ENCODE measurements at places on chromosomes 7 and 10.

GRCh38 chr7:132815696-132816311 is 239.5 kb upstream of the PLXNA4 start:
- DNase-seq = peak; percentile 50

- DNase-seq = no peak
Measured at GRCh38 chr7:71835056-71835455, 577.1 kb downstream of the CALN1 start.

GRCh38 chr7:128422842-128423241 is 13.1 kb upstream of the IMPDH1 start:
- DNase-seq = peak; percentile 92

DNA sequence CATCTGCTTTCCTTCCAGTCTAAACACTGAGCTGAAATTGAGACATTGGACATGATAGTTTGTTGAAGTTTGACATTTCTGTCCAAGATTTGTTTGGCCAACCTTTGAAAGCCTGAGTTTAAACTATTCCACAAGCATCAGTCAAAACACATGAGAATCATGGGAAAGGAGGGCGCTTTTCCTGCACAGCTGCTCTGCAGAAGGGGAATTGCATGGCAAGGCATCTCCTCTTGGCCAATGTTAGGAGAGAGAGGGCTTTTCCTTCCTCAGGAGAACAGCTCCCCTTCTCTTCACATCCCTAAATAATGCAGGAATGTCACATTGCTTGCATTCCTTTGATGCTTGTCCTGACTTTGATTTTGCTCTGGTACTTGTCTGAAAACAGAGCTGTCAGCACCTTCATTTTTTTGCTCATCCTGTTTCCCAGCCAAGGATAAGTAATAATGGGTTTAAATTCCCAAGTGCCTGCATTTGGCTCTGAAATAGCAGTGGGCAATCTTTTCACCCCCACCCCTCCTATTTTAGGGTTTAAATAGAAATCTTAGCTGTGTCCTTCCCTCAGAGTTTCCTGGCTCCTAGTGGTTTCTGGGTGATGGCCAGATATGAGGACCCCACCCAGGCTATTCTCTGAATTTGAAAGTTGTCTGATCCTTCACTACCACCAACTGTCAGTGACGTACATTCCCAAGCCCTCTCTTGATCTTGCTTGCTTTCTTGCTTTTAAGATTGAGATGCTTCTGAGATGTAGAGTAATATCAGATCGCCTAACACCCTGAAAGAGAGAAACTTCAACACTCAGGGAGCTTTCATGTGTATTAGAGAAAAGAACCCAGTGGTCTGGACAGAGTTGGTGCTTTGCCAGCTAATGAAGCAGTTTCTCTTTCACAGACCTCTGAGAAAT is 75.2 kb upstream of the NPVF start:
- DNase-seq = peak; percentile 77

DNA sequence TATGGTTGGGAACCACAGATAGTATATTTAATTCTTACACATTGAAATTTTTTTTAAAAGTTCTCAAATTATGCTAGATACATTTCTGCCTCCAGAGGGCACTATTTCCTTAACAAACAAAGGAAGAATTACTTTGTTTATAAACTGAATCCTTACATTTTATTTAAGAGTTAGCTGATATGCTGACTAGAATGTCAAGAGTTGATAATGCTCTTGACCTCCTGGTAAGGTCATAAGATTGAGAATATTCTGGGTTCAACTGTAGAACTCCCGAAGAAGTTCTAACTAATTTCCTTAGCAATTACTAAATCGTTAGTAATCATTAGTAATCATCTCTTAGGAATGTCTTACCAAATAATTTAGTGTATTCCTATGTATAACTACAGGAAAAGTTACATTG is 95.3 kb upstream of the CYP26C1 start:
- DNase-seq = peak; percentile 20

GRCh38 chr10:33306126-33306525 is 28.3 kb downstream of the NRP1 start:
- DNase-seq = no peak

- DNase-seq = peak; percentile 48
Measured at GRCh38 chr10:72243822-72244437, 27.9 kb upstream of the ASCC1 start.

DNA sequence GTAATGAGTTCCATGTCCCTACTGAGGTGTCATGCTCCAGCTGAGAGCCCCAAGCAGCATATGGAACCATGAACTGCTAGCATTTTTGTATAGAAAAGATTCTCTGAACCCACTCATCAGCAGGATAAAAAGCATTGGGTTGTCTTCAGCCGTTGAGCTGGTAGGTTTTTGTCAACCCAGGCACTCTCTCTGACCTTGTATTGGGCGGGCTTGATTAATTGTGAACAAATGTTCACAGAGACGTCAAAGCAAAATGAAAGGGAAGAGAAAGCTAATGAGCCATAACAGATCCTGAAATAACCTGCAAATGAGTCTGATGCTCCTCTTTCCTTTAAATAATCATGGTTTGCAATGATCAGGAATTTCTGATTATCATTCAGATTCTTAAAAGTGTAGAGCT is 924.7 kb upstream of the CELF2 start:
- DNase-seq = no peak

DNA sequence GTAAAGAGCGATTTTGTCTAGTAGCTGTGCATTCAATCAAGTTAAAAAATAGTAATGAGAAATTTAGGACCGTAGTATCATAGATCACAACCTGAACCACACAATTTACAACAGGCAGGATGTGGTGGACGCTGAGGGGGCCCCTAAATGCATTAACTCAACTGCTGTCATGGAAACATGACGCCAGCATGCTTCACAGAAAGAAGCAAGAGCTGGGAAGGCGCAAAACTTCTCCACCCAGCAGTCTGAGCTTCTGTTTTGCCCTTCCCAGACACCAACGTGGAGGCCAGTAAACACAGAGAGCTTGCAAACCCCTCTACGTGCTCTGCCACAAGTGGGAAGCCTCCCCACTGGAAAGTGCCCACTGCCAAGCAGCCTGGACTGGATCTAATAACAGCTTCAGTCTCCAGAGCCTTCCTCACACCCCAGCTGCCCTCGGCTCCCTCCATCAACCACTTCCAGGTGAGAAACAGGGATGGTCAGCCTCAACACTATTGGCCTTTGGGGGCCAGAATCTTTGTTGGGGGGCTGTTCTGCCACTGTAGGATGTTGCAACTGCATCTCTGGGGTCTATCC is 151.8 kb downstream of the SFMBT2 start:
- no peak for DNase-seq

- no peak for DNase-seq
Measured at GRCh38 chr10:10056961-10057360, 960.7 kb upstream of the CELF2 start.

- peak; percentile 95 for DNase-seq
Measured at GRCh38 chr7:23470330-23471105, at the start of gene IGF2BP3. Gene IGF2BP3, minus strand, starts transcription at chr7:23470491. Its CDS starts 381 bp downstream, at chr7:23470110.

GRCh38 chr7:3682028-3682710 is 381.1 kb downstream of the SDK1 start:
- no peak for DNase-seq

DNA sequence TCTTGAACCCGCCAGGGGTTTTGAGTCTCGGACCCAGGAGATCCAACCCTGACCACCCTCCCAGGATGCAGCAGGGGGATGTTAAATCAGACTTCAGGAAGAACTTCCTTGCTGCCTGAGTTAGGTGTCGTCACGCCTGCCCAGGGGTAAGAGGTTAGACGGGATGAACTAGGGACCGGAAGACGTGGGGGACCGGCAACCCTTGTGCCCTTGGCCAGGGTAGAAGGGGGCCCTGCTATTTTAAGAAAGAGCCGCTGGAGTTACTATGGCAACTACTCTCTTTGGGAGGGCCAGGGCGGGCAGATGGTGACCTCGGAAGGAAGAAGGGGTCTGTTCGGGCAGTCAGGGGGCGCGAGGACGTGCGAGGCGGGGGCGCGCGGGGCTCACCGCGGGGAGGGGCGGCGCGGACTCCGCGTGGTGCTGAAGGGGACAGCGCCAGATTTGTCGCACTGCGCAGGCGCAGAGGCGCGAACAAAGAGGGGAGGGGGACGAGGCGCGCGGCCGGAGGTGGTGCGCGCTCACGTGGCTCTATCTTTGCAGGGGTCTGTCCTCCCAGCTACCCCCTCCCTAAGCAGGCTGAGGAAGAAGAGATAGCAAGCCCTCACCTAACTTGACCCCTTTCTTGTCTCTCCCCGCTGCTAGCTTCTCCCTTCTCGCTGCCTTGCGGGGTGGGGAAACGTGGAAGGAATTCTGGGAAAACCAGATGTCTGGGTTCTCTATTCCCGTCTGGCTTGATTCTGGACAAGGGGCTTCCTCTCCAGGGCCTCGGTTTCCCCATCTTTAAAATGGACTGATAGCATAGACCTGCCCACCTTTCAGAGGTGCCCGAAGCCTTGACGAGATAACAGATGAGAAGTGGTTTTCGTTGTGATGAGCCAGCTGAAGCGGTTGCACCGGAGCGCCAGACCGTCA is 940 bp upstream of the PSD start:
- peak; percentile 70 for DNase-seq

DNA sequence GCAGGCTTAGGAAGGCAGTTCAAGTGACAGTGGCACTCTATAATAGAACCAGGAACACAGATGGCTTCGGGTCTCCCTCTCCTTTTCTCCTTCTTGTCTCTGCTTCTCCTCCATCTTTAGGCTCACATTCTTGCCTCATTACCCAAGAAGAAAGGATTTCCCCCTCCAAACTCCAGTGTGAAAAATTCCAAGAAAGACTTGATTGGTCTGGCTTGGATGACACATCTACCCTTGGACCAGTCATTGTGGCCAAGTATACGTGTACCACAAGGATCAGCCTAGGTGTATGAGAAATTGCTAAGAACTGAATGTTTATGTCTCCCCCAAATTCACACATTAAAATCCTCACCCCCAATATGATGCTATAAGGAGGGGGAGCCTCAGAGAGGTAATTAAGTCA is 53.9 kb downstream of the PRTFDC1 start:
- no peak for DNase-seq

GRCh38 chr10:125661941-125662515 is 20.9 kb downstream of the TEX36 start:
- no peak for DNase-seq

- no peak for DNase-seq
Measured at GRCh38 chr10:123042708-123043408, 34.1 kb downstream of the ACADSB start.

- no peak for DNase-seq
Measured at GRCh38 chr10:83078160-83078559, 1061.1 kb upstream of the GHITM start.

DNA sequence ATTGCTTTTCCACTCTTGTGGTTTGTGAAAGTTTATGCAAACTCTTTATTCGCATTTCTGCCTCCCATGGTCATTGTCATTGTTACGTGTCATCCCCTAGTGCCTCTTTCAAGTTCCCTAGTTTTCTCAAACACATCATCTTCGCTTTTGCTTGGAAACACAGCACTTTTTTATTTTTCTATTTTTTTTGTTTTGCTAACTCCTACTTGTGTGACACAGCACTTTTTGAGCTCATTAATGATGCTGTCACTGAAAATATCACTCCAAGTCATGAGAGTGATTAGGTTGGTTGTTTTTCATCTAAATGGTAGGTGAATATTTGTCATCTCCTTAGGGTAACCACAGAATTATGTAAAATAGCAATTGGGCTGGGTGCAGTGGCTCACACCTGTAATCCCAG is 8.5 kb upstream of the STX1A start:
- no peak for DNase-seq

- no peak for DNase-seq
Measured at GRCh38 chr10:91487911-91488582, 77.9 kb downstream of the HECTD2 start.

DNA sequence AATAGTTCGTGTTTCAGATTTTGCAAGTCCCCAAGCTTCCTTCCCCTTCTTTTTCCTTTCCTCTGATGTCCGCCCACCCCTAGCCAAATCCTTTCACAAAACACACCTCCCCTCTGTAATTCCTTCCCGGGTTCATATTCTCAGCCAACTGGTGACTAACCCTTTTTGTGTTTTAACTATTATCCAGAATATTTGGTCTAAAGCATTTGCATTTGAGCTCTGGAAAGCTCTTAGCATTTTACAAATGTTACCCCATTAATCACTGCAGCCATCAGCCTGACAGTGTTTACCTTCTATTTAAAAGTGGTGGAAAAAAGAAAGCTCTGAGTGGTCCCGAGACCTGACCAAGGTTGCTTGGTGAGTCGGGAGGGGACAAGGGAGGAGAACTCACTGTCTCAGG is 139.0 kb downstream of the CREB5 start:
- no peak for DNase-seq

DNA sequence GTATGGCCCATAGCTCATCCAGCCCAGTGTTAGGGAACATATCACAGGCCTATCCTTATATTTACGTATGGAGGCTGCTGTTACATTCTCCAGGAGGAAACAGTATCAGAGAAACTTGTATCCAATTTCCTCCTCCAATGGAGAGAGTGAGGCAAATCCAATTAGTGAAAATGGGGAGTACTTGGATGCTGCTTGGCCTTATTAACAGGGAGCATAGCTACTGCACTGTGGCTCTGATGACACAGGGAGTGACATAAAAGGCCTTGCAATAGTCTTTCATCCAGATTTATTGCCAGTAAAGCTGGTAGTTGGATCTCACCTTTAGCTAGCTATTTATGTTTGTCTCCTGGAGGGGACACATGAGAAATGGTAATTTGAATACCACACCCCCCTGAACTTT is 313.2 kb upstream of the MTPN start:
- DNase-seq = no peak

DNA sequence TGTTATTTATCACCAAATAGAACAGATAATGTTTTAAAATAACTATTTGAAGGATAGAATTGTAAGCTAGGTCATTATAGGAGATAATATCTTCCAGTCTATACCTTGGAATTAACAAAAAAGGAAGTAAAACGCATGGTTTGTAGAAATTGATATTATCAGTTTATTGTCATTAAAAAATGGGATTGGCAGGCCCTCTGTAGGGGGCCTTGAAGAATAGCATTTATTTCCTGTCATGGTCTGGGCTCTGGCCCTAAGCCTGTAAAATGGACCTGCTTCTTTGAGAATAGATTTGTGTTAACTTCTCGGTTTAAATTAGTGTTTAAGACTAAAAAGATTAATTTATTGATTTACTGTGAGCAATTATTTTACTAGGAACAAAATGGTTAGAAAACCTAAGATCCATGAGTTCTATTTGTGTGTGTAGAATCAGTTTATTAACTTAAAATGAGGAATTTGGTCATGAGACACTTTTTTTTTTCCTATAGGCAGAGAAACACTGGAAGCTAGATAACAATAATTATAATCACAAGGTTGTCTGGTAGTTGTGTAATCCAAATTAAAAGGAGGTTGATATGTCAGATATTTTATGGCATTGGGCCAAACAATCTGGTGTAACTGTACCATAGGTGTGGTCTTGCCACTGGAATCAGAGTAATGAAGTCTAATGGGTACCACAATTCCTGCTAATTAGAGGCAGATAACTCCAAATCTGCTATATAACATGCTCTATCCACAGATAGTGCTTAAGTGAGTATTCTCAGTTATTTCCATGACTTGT is 197.4 kb upstream of the FOXP2 start:
- no peak for DNase-seq

All from cerebellar cortex (tissue), 1 donor.